NCI-H2171 (cell line): ENCODE measurements at places on chromosomes 11 and 22.

GRCh38 chr11:92717240-92717639 is 252.2 kb upstream of the MTNR1B start:
- DNase-seq: no peak

- DNase-seq: no peak
Observed at GRCh38 chr22:23473901-23474300, 106.2 kb downstream of the IGLL1 start.

GRCh38 chr22:45308957-45309421 is 745 bp upstream of the FAM118A start:
- no peak for DNase-seq

GRCh38 chr11:117178210-117179034 is at the start of gene SIDT2:
Gene SIDT2 (plus strand): TSS chr11:117178743. CDS start chr11:117179264, 521 bp downstream.
- DNase-seq: peak; percentile 80

- no peak for DNase-seq
Observed at GRCh38 chr11:65329478-65329877, 4.2 kb upstream of the DPF2 start.

DNA sequence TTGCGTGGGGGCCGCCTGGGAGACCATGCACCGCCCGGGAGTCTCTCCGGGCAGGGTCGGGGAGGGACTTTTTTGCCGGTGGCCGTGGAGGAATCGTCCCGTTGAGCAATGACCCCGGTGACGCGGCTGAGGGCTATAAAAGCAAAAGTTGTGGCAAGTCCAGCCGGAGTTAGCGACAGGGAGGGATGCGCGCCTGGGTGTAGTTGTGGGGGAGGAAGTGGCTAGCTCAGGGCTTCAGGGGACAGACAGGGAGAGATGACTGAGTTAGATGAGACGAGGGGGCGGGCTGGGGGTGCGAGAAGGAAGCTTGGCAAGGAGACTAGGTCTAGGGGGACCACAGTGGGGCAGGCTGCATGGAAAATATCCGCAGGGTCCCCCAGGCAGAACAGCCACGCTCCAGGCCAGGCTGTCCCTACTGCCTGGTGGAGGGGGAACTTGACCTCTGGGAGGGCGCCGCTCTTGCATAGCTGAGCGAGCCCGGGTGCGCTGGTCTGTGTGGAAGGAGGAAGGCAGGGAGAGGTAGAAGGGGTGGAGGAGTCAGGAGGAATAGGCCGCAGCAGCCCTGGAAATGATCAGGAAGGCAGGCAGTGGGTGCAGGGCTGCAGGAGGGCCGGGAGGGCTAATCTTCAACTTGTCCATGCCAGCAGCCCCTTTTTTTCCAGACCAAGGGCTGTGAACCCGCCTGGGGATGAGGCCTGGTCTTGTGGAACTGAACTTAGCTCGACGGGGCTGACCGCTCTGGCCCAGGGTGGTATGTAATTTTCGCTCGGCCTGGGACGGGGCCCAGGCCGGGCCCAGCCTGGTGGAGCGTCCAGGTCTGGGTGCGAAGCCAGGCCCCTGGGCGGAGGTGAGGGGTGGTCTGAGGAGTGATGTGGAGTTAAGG is at the start of gene NEAT1:
Gene NEAT1 (plus strand): TSS at position 166 of the 883 bp plus-strand sequence.
- peak; percentile 38 for DNase-seq

DNA sequence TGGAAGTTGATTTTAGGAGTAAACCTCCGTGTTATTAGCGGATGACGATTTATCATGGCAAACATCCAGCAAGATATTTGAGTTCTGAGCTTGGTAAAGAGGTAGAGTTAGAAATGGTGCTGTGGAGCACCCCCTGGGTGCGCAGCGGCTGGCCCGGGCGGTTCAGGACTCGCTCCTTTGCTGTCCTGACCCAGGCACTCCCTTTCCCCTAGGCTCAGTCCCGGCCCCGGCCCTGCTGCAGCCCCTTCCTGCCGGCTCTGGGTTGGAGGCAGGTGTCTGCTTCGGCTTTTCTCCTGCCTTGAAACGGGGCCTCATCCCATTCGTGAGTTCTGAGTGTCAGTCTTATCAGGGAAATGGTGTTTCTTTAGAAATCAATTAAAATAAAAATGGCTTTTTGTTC is 33.4 kb downstream of the AP2A2 start:
- no peak for DNase-seq

DNA sequence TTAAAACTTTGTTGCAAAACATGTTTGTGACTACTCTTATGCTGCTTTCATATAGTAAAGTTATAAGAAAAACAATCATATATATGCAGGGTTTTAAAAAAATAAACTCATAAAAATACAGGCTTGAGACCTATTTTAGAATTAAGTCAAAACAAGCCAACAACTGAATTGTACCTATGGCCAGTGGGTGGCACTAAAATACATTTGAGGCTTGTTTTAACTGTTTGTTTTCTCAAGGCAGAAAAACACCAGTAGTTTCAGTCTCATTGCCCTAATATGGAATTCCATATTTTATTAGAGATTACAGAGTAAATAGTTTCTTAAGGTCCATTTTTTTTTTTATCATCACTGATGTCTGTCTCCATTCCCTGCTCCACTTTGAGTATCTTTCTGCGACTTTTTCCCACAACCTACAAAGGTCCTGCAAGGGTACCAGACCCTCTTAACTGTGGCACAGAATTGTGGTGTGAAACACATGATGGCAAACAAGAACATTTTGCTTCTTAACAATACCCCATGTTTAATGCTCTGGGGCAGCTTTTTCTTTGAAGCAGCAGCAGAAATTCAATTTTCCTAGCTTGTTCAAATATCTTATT is 8.5 kb upstream of the CCDC89 start:
- DNase-seq: peak; percentile 57

- no peak for DNase-seq
Observed at GRCh38 chr11:72746821-72747220, 5.4 kb downstream of the ARAP1 start.

GRCh38 chr11:125170001-125170509 is 5.5 kb downstream of the PKNOX2 start:
- no peak for DNase-seq

- peak; percentile 3 for DNase-seq
Observed at GRCh38 chr11:130159657-130160497, at the start of gene ST14. Gene ST14 (plus strand): TSS chr11:130159782. CDS start chr11:130159980, 198 bp downstream.

- no peak for DNase-seq
Observed at GRCh38 chr11:63829823-63830489, 9.0 kb upstream of the MARK2 start.

DNA sequence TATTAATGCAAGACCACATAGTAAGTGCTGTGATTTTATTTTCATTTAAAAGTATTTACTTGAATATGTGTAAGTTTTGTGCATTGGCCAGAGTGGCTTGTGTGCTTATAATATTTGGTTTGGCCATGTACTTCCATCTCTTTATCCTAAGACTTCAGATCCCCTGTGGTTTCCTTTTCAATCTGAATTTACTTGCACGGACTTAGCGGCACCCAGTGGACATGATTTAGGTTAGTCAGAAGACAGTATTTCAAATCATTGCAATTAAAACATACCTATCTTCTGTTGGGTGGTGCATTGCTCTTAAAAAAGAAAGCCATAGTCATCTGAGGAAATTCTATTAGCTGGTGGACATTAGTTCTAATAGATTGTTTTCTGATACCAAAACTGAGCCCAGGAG is 30.7 kb downstream of the PIWIL4 start:
- no peak for DNase-seq

- no peak for DNase-seq
Observed at GRCh38 chr22:48811885-48812284, 1015.8 kb downstream of the BRD1 start.

- DNase-seq: no peak
Observed at GRCh38 chr22:27895600-27895999, 23.5 kb downstream of the PITPNB start.

DNA sequence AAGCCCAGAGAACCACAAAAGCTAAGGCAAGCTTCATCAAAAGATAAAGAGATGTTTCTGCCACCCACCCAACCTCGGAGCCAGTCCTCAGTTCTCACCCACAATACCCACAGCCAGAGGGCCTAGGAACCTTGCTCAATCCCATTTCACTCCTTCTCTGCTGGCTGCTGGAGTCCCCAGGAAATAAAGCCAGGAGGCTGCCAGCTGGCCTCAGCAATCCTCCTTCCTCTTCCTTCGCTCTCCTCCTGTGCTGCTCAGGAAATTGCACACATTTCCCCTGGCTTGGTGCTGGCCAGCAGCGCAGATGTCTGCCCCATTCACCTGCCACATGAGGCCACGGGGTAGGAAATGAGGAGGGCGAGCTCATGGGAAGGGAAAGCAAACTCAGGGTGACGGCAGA is 91.8 kb upstream of the LDLRAD3 start:
- DNase-seq: no peak

DNA sequence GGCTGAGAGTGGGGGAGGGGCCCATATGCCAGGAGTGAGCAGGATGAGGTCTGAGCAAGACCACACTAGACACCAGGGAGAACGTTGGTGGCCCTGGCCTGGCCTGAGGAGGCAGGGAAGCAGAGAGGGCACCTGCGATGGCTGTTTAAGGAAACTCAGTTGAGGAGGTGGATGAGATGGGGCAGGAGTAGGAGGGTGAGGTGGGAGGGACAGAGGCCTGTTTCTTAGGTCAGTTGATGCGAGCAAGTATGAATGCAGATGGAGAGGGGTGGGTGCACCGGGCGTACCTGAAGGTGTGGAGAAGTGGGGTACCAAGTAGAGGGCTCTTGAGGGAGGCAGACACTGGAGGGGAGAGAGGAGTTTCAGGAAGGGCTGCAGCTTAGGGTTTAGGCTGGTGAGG is 10.6 kb upstream of the MPPED1 start:
- DNase-seq: no peak

GRCh38 chr11:10844356-10844755 is 13.5 kb downstream of the ZBED5 start:
- no peak for DNase-seq

GRCh38 chr11:120102050-120102863 is 35.7 kb downstream of the TRIM29 start:
- DNase-seq: no peak

DNA sequence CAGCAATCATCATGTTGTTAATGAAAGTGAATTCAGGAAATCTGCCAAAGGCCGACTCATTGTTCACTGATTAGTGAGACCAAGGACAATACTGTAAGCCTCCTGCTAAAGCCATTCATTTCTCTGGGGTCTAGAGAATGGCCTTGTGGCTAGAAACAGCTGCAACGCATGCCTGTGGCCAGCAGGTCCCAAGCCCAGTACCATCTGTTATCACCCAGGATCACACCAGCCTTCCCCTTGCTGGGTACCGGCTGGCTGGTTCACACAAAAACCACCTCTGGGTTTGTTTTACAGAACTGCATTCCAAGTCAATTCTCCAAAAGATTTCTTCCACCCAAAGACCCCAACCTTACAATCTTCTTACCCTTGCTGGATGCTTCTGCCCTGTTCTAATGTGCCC is 1.1 kb downstream of the PLAAT5 start:
- no peak for DNase-seq

- DNase-seq: no peak
Observed at GRCh38 chr11:17508791-17509190, 32.1 kb upstream of the ABCC8 start.

- DNase-seq: no peak
Observed at GRCh38 chr22:50560034-50560433, 2.7 kb downstream of the SYCE3 start.

GRCh38 chr11:13207665-13208594 is 69.7 kb upstream of the BMAL1 start:
- no peak for DNase-seq

DNA sequence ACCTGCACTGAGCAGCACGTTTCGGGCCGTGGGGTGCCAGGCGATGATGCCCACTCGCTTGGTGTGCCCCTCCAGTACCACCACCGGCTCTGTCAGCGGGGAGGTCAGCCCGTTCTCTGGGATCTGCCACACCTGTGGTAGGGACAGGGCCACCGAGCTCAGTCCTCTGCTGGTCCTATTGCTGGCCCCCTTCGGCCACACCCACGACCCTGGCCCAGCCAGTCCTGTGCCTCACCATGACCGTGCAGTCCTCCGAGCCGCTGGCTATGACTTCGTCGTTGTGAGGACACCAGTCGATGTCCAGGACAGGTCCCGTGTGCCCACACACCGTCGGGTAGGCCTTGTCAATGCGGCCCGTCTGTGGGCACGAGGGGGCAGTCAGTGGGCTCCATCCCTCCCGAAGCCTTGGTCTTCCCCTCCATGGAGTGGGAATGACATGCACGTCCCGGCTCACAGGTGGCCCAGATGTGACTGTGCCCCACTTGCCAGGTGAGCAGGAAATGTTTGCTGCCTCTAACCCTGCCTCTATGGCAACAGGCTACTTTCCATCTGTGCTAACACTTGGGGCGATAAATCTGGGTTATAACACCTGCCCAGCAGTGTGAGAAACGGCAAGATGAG is 1.4 kb downstream of the CORO1B start:
- no peak for DNase-seq

- no peak for DNase-seq
Observed at GRCh38 chr11:47506795-47507562, 46.0 kb downstream of the CELF1 start.

DNA sequence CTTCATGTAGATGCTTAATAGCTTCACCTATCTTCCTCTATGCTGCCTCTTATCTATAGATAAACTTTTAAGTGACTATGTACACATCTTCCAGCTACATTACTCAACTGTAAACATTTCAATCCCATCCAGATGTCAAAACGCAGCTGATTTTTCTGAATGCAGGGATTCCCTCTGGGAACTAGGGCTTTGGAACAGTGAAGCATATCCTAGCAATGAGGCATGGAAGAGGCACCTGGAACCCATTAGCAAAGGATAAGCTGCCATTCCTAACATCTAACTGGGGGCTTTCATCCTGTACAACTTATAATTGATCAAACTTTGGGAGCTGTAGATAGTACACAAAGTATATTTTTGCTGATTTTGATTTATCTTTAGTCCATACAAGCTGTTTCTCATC is 40.8 kb upstream of the OPCML start:
- DNase-seq: no peak

DNA sequence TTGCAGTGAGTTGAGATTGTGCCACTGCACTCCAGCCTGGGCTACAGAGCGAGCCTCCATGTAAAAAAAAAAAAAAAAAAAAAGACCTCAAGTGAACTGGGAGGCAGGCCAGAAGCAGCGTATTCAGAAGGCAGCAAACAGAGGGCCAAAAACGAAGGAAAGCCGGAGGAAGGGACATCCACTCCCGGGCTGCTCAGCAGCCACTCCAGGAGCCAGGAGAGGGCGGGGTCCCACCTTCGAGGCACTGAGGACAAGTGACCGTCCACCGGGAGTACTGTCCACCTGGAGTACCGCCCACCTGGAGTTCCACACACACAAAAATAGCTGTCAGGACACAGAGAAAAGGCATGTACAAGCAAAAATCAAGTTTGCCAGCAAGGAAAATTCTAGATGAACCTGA is 5.5 kb downstream of the TOLLIP start:
- DNase-seq: no peak
